ENCODE measurements at places on chromosomes 5 and 9.

DNA sequence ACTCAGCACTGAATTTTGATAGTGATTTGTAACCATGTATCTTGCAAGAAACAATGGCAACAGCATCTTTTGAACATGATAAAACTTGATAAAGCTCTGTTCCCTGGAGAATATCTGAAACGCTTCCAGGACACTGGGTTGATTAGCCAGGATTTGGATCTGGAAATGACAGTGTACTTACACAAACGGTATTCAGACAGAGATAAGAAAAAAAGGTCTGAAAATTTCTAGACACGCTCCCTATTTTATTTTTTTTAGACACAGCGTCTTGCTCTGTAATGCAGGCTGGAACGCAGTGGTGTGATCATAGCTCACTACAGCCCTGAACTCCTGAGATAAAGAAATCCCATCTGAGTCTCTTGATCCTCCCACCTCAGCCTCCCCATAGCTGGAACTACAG is 109.0 kb downstream of the GNAQ start:
- DNase-seq, result no peak

DNA sequence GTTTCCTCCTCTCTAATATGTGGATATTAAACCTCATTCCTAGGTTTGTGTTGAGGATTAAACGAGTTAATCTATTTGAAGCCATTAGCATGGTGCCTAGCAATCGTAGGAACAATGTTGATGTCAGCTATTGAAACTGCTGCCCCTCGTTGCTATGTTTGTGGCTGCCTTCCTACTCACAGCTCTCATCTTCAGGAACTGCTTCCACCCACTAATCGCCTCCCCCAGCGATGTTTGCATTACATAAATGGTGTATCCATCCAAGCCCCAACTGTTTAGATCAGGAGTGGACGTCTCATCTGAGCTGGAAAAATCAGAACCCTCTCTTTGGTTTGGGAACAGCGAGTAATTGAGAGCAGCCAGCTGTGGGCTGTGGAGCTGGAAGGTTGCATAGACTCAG is 416.6 kb downstream of the ARHGEF28 start:
- no peak for DNase-seq

- DNase-seq, result no peak
These were observed 29.4 kb upstream of the POMT1 start for GRCh38 chr9:131473198-131473885.

- DNase-seq, result no peak
These were observed 330.9 kb downstream of the DNAH5 start for GRCh38 chr5:13613621-13614020.

- DNase-seq, result no peak
These were observed 4.2 kb upstream of the FGF18 start for GRCh38 chr5:171415115-171415730.

DNA sequence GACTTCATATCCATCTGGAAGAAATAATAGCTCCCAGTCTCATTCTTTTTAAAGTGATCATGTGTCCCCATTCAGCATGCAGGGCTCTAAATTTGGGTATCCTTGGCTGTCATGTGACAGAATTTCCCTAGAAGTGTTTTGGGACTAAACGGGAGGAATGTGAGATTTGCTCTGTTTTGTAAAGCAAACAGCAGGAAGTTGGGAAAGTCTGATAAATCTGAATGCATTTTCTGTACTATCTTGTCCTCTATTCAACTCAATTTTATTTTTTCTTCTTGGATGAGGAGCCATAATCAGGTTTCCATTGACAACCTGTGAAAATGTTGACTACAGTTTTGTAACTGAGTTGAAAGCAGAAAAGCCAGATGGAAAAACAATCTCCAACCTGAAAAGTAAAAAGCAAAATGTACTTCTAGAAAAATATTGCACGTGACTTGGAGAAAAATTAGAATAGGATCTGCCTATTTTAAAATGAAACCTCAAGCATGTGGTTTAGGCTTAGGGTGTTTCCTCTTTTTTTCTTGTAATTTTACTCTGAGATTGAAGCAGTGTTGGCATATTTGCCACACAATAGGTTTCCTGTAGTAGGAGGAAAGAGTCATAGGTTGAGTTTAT is 76.2 kb upstream of the IL6ST start:
- no peak for DNase-seq

DNA sequence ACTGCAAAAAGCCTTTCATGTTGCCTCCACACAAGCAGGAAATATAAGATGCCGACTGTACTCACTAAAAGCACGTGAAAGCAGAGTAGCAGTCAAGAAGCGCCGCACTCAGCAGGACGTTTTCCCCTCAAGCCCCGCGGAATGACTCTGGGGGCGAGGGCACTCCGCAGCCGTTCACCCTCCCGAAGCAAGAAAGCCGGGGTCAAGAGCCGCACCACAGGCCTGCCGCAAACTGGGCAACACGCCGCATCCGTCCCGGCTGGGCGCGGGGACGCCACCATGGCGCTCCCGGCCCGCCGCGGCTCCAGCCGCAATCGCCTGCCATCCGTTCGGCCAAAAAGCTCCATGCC is 364 bp downstream of the RPS6 start:
- DNase-seq, result no peak

DNA sequence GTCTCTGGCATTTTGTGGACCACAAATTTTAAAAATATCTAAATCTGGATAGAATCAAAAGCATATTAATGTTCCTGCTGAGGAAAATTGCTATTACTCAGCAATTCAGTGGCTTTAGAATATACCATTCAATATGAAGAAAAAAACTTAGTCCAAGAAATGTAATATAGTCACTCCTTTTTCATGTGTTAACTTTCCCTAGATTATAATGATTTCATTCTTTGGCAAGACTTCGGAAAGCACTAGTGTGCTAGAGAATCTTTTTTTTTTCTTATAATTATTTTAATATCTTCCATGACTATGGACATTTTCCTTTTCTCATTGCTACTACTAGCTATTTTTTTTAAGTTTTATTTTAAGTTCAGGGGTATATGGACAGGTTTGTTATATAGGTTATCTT is 102.4 kb upstream of the FAM174A start:
- DNase-seq, result no peak

DNA sequence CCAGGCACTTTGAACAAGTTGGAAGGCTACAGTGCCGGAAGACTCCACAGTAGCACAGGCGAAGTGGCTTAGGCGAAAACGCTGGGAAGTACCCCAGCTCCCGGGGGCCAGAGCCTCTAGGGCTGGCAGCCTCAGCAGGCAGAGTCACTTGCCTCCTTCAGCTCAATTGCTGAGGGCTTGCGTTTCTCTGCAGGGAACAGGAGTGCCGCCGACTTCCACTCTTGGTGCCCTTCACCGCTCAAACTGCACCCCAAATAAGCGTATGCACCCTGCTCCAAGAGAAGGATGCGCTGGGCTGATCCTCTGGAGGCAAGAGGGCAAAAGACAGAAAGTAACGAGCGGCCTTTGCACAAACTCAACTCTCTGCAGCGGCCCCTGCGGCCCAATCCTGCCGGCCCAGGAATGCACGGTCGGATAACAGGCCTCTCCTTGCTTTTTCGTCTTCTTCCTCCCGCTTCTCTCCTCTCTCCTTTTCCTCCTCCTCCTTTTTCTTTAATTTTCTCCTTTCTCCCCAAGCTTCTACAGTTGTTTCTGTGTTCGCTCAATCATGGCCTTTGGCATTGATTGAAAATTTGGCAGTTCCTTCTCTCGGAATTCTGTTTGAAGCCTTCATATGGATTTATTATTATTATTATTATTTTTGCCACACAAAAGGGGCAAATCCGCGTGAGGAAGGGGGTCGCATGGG is 1.1 kb upstream of the S1PR3 start:
- no peak for DNase-seq

DNA sequence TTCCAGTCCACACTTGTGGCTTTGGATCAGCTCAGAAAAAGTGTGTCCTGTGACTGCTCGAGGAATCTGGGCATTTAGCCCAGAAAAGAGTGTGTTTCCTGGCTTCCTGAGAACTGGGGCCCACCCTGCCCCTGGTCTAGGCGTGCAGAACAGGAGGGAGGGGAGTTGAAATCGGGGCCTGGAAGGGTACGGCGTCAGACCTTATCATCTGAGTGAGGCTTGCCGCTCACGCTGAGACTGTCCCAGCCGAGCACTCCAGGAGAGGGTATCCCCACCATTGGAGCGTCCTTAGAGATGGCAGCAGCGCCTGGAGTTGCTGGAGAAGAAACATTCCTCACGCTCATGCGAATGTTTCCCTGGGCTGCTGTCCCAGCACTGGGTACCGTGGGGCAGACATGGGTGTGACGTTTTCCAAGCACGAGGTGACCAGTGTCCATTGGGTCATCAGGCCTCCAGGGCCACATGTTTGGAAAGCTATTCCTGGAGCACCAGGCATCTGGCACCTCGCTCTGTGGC is 22.5 kb downstream of the NEK6 start:
- no peak for DNase-seq

DNA sequence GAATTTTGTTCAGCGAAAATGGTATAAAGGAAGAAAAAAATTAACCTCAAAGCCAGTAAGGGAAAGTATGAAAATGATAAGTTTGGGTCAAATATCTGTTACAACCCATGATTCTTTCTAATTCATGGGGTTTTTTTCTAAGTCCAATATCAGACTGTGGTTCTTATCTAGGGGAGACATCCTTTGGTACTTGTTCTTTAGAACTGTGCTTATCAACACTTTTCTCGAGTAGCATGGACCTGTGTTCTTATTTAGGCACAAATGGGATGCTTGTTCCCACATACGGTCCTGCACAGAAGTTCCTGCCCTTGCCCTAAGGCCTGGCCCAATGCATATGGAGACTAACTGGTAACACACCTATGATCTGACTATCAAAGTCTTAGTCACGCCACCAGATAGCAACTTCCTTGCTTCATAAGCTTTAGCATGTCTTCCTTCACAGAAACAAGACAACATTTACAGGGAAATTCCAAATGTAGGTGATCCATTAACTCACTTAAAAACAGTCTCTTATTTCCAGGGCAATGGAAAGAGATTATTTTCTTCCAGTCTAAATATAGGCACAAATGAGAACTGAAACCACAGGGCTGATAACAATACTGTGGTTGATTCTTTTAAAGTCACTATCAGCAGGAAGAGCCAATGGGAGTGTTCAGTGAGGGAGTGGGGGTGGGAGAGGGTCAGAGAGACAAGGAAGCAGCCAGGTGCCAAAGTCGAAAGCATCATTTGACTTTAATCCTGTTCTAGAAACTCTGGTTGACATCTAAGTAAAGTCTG is 268.8 kb upstream of the ANKRD55 start:
- DNase-seq, result no peak

DNA sequence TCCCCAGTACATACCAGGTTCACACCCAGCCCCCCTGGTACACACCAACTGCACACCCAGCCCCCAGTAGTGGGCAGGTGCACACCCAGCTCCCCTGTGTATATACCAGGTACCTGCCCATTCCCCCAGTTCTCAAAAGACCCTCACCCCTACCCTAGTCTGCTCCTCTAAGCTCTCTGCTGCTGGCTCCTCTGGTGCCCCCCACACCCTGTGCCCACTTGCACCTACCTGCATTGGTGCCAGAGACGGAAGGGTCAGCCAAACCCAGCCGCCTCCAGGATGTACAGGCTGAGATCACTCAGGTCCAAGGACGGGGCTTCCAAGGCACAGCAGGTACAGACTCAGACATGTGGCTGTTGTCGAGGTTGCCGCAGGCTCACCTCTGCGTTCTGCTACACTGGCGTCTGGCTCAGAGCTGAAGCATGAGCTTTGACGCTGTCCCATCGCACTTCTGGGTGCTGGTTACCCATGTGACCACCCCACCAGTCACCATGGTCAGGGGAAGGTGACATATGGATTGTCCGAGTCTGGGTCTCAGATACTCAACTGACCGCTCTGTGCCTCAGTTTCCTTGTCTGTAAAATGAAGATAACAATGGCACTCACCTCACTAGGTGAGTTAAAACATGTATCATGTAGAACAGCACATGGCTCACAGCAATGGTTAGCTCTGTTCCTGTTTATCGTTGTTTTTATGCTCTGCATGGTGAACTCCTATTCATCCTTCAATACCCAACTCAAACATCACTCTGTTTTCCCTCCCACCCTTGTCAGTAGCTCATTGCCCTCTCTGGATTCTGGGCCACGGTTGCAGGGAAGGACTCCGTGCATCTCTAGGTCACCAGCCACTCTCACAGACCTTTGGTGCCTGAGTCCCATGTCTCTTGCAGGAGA is 45.3 kb upstream of the SUSD3 start:
- DNase-seq, result no peak

DNA sequence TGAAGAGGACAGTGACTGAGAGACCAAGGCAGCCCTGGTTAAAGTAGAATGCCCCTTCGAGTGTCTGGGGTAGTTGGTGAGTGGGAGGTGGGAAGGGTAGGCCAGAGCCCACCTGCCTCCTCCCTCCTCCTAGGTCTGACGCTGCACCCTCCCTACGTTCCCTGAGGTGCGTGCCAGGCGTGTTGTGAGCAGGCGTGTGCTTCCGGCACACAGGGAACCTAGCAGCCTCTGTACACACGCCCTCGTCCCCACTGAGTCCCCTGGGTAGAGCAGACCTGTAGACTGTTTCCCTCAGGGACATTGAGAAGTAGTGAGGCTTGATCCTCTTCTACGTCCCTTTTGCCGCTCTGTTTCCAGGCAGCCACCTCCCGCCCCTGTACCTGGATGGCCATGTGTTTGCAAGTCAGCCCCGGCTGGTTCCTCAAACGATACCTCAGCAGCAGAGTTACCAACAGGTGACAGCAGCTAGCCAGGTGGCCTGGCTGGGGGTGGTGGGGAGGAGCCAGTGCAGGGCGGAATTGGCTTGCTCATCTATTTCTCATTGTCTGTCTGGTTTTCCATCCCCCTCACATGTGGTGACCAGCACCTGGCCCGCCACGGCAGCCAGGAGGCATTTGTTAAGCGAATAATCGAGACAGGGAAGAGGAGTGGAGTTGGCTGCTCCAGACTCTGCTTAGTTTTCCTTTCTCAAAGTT is 16.8 kb upstream of the POMT1 start:
- DNase-seq, result no peak

DNA sequence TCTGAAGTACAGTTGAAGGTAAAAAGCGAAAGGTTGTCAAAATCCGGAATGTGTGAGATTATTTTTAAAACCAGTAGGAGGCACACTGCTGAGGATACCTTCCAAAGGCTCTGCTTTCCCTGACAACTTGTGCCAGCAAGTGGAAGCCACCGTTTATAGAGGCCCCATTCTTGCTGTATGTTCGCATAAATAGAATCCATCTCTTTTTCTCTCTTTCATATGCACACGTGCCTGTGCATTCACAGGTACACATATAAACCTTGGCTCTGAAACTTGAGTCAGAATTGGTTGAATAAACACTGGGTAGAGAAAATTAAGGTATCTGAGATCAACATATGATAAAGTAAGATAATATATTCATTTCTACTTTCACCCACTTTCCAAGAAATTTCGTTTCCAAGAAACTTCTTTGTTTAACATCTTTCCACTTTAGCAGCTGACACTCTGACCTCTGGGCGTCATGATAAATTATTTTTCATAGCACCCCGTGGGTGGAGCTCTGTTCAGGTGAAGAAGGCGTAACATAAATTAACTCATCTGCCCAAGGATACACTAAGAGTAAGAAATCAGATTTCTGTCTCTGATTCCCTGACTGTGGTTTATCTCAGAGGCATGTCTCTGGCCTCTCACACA is 63.7 kb upstream of the RICTOR start:
- DNase-seq, result no peak

GRCh38 chr5:106020894-106021293 is 1649.8 kb downstream of the EFNA5 start:
- no peak for DNase-seq

GRCh38 chr5:141889282-141889871 is 11.2 kb upstream of the PCDH1 start:
- no peak for DNase-seq

Data from BE2C (cell line).